ENCODE measurements at places on chromosomes 16 and 17. TPM values are rescaled to one million over a fixed set of nuclear protein-coding genes. Genes with fewer than 3 reads are reported as not detected.

- DNase-seq: no peak
Observed at GRCh38 chr16:58913456-58913855, 179.3 kb upstream of the GOT2 start.

DNA sequence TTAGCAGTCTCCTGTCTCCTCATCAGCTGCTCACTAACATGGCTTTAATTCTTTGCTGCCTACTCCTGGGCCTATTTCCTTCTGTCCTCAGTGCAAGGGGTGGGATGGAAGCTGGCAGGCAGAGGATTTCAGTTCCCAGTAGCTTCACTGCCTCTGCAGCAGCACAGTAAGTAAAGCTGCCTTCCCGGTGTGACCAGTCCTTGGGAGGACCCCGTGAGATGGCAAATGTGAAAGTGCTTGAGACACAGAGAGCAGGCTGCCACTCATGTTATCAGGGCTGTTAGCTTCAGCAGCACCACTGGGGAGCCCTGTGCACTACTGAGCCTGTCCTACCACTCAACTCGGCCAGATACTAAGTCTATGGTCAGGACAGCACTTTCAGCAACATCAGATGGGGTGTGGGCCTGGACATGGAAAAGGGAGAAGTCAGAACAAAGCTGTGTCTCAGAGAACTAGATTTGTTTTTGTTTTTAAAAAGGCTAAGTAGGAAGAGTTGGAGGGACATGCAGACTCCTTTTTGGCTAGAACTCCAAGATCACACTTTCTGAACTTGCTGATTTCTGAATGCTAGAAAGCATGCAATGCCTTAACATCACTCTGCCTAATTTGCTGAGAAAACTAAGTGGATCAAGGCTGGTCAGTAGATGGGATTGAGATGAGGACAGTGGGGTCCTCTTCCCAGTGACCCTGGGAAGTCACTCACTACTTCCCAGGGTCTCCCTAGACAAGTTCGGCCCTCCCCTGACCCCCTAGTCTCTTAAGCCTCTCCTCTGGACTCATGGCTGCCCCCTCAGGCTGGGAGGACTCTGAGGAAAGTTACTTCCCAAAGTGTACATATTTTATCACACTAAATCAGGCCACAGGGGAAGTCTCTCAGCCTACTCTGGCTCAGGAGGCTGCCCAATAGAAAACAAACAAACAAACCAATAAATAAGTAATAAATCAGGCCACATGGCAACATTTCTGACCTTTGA lies 1.1 kb downstream of the ACSF2 start:
- no peak for DNase-seq

GRCh38 chr16:89370601-89371000 lies 119.8 kb downstream of the ANKRD11 start:
- no peak for DNase-seq

DNA sequence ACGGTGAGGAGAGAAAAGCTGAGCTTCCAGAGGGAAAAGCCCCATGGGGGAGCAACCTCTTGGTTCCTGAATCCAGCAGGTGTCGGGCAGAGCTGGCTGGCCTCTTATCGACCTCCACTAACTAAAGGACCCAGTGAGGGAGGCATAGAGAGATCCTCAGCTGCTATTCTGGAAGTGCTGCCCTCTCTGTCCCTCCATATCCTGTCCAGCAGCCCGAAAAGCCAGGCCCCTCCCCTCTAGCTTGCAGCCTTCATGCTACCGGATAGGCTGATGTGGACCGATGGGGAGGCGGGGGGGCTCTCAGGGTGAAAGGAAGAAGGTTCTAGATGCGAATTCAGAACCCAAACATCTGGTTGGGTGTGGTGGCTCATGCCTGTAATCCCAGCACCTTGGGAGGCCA lies 24.9 kb downstream of the MXRA7 start:
- no peak for DNase-seq

The ZG16 gene
- total RNA-seq: not detected

The TCAP gene
- total RNA-seq: 1.6 TPM
